Adrenal gland (tissue), 19 donors: ENCODE measurements at places on chromosomes 3 and 15. TPM values are rescaled to one million over a fixed set of nuclear protein-coding genes. Genes with fewer than 3 reads are reported as not detected.

- no peak for DNase-seq
Measured at GRCh38 chr15:66850078-66850991, 148.3 kb downstream of the SMAD6 start.

DNA sequence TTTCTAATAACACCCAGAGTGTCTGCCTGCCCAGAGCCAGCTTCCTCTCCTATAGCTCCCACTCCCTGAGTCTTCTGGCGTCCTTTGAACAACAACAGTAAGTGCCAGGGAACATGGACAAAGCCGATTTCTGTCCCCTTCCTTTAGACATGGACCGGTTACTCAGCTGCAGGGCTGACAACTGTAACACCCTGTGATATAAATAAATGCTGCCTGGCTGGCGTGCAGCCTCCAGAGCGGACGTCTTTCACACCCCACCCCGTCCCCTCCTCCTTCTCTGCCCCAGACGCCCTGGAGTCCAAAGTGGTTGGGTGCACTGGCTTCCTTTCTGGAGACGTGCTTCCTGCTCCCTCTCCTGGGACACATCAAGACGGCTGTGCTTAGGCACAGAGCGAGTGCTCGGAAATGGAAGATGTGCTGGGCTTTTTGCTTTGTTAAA is 281.9 kb upstream of the LRRFIP2 start:
- DNase-seq = peak; percentile 87

DNA sequence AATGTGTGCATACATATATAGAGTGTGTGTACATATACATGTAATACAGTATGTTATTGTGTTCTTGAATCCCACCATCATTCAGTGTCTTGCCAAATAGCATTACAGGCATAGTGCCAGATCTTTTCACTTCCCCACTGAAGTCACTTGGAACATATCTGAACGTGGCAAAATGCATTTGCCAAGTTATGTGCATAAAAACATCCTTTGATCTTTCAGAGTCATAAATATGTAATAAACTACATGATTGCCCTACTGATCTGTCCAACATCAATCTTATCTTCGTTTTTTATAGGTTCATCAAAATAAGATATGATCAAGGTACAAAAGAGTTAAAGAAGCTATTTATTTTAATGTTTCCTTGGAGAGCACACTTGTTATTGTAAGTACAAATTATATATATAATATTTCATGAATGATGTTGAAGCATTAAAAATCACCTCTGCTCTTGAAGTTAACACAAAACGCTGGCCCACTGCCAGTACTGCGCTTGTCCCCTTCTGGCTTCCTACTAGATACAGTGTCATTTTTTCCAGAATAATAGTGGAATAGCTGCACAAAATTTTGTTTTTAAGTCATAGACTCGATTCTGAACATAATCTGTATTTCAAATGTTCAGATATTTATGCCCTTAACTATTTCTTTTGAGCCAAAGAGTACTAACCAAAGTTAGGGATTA is 549.5 kb upstream of the ARRDC4 start:
- no peak for DNase-seq

GRCh38 chr15:58731756-58732535 is 17.6 kb downstream of the ADAM10 start:
- no peak for DNase-seq

DNA sequence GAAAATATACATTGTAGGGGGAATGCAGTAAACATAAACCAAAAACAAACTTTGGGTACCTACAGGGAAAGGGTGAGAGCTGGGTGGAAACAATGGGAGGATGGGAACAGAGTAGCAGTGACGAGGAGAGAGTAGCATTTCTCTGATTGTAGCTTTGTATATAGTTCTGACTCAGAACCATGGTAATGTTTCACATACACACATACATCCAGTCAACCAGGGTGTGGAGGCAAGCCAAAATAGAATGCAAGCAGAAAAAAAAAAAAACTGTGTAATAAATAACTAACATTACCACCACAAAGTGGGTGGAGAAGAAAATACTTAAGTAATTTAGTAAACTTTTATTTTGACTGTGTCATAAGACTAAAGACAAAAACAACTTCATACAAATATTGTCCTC is 27.2 kb downstream of the BCL2A1 start:
- no peak for DNase-seq

- DNase-seq = no peak
Measured at GRCh38 chr15:63509056-63509954, 4.9 kb downstream of the USP3 start.

DNA sequence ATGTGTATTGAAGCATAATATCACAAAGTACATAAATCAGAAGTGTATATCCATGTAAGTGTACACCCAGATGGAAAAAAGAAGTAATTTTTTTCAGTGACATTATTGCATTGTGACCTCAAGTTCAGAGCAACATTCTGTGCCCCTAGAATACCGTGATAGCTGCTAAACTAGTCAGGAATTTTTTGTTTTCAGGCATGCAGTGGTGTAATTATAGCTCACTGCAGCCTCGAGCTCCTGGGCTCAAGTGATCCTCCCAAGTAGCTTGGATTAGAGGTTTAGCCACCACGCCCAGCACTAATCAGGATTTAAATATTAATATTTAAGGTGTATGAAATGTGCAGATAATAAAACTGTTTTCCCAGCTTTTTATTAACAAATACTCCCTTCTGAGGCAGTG is 25.5 kb downstream of the SEC62 start:
- no peak for DNase-seq

GRCh38 chr3:43317461-43318316 is 31.3 kb downstream of the SNRK start:
- no peak for DNase-seq

GRCh38 chr3:73273341-73273740 is 211.9 kb downstream of the EBLN2 start:
- DNase-seq = no peak

DNA sequence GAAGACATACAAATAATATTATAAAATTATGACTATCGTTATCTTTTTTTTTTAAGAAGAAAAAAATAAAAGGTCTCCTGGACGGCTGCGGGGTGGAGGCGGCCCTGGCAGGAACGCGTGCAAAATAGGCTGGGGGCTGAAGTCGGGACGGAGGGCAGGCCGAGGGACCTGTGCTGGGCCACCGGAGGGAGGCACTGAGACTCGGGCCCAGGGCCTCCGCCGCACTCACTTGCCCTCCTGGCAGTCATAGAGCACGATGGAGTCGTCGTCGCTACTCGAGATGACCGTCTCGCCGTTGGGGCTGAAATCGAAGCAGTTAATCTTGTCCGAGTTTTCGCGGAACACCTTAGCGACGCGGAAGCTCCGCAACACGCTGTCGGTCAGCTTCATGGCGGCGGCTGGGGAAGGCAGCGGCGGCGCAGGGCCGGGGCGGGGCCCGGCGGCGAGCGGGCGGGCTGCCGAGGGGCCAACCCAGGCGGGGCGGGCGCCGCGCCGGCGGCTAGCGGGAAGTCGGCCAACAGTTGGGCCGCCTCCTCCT is 408 bp downstream of the WDR82 start:
- peak; percentile 80 for DNase-seq

DNA sequence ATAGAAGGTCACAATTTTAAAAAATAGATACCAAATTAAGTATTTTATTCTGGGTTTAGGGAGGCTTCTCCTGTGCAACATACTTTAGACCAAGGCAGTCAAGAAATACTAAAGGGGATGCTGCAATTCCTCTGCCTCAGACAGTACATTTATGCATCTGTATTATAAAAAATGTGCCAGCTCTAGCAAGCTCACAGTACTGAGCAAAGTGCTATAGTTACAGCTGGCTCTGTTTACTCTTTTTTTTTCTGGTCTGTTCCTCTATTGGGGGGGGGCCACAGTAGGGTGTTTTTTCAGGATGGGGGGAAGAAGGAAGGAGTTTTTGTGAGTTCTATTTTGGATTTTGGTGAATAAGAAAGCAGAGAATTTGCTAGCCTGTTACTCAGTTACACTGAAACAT is 185.0 kb downstream of the TIGIT start:
- no peak for DNase-seq

DNA sequence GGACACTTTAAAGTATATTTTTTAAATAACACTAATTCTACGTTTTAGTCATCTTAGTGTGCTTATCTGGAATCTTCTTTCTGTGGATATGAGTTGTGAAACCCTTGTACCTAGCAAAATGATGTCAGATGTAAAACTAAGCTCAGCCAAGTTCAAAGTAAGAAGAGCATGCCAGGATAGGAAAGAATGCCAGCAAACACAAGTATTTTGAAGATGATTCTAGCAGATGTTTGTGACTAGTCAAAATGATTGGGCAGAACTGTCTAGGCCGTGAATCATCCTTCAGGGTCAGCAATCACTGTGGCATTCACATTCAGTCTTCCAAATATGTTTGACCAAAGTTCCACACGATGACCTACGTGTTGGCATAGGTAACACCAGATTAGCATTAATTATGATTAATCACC is 5.4 kb upstream of the PLOD2 start:
- peak; percentile 78 for DNase-seq

- no peak for DNase-seq
Measured at GRCh38 chr3:108378153-108378951, 82.0 kb downstream of the HHLA2 start.

DNA sequence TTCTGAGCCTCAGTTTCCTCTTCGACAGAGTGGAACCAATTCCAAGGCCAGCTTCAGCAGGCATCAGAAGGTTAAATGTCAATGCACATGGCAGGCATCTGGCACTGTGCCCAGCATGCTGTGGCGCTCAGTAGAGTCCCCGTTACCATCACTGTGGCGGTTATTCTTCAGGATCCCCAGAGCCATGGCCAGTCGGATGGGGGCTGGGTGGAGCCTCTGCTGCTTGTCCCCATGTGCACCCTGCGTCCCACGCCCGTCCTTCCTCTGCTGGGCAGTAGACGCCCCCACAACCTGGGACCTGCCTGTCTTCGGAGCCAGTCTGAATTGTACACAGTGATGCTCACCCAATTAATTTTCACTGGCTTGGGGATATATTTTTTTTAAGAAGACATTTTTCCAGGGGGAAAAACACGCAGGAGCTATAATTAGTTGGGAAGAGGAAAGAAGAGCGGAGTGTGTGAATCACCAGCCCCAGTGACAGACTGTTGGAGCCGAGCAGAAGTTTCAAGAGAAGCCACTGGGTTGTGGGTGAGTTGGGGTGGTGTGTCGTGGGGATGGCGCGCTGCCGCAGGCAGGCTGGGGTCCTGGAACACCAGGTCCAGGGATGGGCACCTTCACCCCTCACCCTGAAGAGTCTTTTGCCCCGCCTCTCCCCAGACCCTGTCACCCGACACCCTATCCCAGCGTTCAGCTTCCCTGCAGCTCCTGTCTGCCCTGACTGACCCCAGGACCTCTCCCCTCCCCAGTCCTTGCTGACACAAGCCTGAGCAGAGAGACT is 26.8 kb upstream of the RPL29 start:
- peak; percentile 50 for DNase-seq

DNA sequence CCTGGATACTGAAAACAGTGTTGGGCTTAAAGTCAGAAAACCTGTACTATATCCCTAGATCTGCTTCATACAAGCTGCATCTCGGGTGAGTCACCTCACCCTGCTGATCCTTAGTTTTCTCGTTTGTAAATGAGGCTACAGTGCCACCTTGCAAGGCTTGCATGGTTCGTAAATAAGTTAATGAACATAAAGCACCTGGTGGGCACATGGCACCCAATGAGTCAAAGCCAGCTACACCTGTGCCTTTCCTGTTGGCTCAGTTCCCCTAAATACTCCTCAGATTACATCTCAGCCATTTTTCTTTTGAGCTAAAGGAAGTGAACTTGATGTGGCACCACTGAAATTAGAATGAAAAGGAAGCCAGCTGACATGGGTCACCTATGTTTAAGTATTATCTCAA is 26.5 kb downstream of the RTP1 start:
- DNase-seq = no peak

The CLDN16 gene
- polyA plus RNA-seq = 0.33 TPM

The THPO gene
- polyA plus RNA-seq = 0.82 TPM

The VPS13C gene
- polyA plus RNA-seq = 24.9 TPM

The VEPH1 gene
- 27.4 TPM for polyA plus RNA-seq

The GOLGA6L10 gene
- polyA plus RNA-seq = 4.0 TPM

The TMA7 gene
- 891 TPM for polyA plus RNA-seq

The SLTM gene
- 56.6 TPM for polyA plus RNA-seq

The GMPPB gene
- polyA plus RNA-seq = 20.2 TPM

The SAMMSON gene
- not detected for polyA plus RNA-seq

The LNP1 gene
- 0.71 TPM for polyA plus RNA-seq
